Stimulated activated CD8-positive, alpha-beta memory T cell treated with anti-CD3 and anti-CD28 coated beads, Interleukin-15, amount 100 ng/mL, for 24 hours (primary cell): ENCODE measurements at places on chromosomes 7 and 10.

DNA sequence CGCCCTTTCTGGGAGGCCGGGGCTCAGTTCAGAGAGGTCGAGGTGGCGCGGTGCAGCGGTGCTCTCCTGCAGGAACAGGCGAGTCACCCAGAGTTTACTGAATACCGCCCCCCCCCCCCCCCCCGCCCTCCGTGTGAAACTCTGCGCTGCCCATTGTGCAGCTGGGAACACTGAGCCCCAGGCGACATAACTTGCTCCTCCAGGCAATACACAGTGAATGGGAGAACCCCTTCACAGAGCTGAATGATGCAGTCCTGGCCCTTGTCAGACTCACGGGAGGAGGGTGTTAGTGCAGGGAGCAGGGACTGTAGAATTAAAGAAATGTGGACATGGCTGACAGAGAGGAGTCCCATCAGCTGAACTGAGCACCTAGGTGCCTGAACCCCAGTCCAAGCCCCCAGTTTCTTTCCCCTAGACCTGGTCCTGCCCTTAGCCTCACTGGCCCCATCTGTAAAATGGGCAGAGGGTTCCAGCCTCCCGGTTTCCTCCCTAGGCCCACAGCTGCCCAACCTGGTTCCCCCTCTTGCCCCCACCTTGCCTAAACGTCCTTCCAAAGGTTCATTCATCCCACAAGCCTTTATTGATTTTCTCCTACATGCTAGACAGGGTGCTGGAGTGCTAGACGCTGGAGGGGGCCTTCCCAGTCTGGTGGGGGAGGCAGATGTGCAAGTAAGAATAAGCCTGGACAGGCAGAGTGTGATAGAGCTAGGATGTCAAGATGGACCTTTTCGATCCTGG is 869 bp upstream of the LOXL4 start:
- no peak for DNase-seq

DNA sequence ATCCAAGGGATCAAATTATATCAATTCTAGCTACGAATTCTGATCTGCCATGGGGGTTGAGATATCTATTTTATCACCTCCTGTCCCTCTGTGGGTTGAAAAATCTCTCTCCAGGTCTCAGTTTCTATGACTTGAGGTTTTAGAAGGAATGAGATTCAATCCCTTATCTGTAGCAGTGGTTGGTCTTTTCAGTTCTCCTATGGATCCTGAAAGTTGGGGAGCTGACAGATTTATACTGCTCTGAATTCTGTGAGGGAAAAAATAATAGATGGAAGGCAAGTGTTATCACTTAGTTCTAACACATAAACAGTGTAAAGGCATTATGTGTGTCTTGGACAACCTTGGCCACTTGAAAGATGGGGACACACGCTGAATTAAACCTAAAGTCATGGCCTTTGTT is 15.8 kb upstream of the FBXW4 start:
- no peak for DNase-seq

GRCh38 chr7:39894904-39895303 is 55.2 kb upstream of the CDK13 start:
- DNase-seq: no peak

GRCh38 chr10:48496105-48496830 is 108.6 kb downstream of the ARHGAP22 start:
- DNase-seq: no peak

GRCh38 chr7:92973293-92973731 is 136.9 kb upstream of the CDK6 start:
- DNase-seq: no peak

DNA sequence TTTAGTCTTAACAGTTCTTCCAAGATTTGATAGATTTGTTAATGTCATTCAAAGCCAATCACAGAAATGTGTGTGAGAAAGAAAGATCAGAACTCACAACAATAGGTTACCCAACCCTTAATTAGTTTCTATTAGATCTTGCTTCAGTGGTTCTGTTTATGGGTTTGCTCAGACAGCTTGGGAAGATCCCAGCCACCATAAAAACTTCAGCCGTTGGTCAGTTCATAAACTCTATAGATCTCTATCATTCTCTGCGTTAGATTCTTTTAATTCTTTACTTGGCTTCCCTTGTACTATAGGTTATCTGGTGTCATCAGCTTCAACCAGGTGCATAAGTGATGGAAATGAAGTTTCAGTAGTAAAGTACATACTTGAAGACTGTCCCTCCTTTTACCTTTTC is 54.4 kb downstream of the ZNF277 start:
- DNase-seq: no peak

DNA sequence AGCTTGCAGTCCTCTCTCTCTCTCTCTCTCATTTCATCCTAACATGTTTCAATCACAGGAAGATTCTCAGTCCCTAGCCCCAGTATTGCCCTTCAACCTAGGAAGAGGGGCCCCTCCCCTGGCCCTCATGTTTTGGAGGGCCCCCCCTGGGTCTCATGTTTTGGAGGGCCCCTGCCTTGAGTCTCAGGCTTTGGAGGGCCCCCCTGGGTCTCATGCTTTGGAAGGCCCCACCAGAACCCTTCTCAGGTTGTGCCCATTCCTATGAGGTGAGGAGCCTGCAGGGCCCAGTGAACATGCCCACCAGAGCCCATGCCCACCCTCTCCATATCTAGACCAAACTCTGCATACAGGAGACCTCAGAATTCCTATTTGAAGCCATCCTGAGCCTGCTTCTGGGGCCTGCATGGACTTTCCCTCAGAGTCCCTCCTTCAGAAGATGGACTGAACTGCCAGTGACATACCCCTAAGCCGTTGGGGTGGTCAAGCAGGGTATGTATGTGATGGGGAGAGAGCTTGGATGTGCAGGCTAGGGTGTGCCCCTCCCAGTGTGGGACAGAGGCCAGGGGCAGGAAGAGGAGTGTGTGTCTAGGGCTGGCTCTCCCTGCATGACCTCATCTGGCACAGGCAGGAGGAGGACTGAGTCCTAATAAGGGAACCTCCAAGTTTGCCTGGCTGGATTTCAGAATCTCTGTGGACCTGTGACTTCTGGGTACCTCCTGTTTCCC is 8.1 kb upstream of the VDAC2 start:
- DNase-seq: no peak

GRCh38 chr10:1643161-1643907 is 94.0 kb downstream of the ADARB2 start:
- no peak for DNase-seq

DNA sequence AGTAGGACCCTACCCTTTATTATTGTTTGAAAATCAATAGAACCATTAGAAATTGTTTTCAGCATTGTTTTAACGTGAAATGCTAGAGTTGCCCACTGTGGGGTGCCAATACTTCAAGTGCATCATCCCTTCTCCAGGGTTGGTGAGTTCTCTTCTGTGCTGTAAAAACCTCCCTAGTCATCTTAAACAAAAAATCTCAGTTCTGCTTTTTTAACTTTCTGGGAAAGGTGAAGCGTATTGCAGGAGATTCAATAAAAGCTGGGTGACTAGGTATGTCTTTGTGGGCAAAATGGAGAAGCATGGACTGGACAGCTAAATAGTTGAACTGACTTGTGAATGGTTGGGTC is 699.1 kb downstream of the SUGCT start:
- no peak for DNase-seq

DNA sequence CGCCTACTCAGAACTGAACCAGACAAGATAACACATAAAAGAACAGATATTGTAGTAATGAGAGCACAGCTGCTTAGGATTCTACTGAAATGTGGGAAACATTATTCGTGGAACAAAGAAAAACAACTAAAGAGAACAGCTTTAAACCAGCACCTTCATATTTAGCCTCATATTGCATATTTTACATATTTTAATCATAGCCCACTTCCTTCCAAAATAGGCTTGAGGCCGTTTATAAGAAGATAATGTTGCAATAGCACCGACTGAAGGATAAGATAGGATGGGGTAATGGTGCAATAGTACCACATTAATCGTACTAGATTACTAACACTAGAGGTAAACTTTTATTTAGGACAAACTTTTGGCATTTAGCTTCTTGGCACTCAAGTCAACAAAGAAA is 71.3 kb downstream of the KCND2 start:
- DNase-seq: no peak

DNA sequence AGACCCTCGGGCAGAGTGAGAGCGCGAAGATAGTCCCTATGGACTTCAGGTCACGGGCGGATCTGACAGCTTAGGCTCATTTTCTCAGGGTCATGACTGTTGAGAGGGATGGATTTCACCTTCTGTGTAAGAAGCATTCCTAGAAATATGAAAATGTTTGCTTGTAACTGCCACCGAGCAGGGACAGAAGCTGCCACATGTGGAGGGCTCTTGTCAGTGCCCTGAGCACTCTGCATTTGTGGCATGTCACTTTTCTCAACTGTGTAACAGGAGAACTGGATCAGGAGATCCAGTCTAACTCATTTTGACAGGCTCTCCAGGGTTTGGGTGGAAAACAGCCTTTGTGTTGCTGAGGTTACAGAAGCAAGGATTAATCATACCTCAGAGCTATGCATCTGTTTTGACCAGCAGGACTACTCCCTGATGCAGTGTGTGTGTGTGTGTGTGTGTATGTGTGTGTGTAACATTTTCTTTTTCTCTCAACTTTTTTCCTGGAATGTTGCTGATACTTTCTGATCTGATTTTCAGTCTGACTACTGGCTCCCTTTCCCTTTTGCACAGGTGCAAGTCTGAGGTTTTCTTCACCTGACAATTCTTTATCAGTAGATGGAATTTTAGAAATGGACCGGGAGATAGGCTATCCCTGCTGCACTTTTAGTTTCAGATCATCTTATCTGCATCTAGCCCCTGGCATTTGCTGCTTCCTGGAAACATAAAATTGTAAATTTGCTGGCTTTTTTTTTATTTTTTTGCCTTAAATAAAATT is 183.3 kb downstream of the STK31 start:
- no peak for DNase-seq

DNA sequence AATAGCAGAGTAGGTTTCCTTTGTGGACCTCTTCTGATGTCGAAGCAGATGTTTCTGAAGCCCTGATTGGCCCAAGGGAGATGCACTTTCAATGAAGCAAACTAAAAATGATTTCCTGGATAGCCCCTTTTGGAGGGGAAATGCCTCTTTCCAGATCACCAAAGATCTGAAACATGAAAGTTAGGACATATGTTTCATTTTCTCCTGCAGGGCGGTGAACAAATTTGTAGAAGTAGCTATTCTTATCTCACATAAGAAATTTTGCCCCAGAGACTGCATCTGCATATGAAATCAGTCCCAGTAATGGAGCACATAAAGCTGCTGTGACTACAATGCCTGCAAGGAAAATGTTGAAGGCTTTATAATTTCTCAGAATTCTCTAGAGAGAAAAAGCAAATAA is 56.0 kb downstream of the THSD7A start:
- DNase-seq: no peak

- no peak for DNase-seq
Measured at GRCh38 chr7:68362745-68363518, 1235.3 kb upstream of the AUTS2 start.

- DNase-seq: no peak
Measured at GRCh38 chr7:113918946-113919345, at the start of gene PPP1R3A. PPP1R3A (minus strand) TSS chr7:113919009; CDS start chr7:113918996, 13 bp downstream.

DNA sequence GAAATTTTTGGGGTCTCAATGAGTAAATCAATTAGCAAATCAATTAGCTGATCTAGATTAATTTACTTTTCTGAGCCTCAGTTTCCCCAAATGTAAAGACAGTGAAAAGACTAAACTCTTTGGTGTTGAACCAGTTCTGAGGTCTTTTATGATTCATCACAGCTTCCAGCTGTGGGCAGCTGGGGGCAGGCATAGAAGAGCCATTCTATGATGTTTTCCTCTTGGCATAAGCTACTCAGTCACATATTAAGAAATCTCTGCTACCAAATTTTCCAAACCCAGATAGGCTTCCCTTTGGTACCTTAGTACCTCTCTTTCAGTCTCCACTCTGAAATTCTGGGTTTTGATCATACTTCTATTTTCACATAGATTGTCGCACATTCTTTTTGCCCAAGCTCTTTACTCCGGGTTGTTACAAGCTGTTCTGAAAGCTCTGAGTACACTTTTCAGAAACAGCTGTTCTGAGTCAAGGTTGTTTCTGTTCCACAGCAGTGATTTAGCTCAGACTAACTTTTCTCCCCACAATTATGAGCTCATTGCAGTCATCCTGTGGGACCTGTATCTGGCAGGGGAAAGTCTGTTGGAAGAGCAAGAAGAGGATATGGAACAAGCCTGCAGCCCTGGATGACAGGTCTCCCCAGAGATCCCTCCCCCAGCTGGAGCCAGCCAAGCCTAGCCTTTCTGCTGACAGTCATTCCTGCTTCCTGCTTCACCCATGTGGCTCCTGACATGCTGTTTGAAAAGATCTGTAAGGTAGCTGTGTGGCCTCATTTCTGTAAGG is 599.6 kb upstream of the GHITM start:
- no peak for DNase-seq

DNA sequence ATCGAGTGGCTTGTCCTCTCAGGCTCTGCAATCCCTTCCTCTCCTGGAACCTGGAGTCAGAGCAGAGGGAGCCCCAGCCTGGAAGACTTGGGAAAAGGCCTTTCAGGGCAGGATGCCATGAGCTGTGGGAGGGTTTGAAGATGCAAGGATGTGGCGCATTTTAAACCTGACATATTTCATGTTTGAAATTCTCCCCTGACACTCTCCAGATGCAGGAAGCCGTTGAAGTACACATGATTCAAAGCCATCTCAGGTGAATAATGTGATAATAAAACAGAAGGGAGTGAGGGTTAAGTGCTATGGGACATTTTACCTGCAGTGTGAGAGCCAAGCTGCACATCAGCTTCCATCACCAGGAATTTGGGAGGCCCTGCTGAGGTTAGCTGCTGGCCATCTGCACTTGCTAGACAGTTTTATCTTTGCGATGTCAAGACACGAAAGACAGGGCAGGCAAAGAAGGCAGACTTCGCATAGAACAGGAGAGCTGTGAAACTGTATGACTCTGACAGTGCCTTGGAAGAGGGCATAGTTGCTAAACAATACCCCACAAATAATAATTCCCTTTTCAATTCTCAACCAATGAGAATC is 159.1 kb upstream of the GDF10 start:
- no peak for DNase-seq

GRCh38 chr10:24118246-24118645 is 90.7 kb upstream of the KIAA1217 start:
- DNase-seq: no peak

GRCh38 chr7:149559711-149560110 is 62.1 kb upstream of the ZNF746 start:
- no peak for DNase-seq

- no peak for DNase-seq
Measured at GRCh38 chr7:41107330-41107937, 595.5 kb downstream of the INHBA start.
